NT2/D1 (cell line): ENCODE measurements at places on chromosomes 13 and 19.

DNA sequence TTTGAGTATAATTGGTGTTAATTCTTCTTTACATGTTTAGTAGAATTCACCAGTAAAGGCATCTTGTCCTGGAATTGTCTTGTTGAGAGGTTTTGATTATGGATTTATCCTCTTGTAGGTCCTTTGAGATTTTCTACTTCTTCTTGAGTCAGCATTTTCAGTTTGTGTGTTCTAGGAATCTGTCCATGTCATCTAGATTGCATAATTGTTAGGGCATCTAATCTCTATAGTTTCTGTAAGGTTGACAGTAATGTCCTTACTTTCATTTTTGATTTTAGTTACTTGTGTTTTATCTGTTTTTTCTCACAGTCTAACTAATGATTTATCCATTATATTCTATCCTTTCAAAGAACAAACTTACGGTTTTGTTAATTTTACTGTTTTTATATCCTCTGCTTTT is 492.0 kb downstream of the FGF9 start:
- no peak for DNase-seq

GRCh38 chr19:33507021-33507956 is 14.3 kb downstream of the PEPD start:
- DNase-seq, result no peak

DNA sequence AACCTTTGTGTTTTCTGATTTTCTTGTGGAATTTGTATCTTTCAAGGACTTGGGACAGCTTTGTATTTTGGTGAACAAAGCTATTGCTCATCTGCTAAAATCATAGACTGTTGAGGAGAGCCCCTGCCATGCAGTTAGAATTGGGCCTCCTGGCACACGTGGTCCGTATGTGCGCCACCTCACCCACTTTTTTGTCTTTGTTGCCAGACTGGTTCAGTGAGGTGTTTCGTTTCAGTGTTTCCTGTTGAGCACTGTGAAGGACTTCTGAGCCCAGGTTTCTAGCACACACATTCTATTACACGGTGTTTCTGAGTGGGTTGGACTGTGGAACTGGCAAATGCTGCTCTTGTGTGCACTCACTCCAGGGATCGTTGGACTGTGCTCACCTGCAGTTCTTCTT is 37.6 kb upstream of the RNF113B start:
- no peak for DNase-seq

DNA sequence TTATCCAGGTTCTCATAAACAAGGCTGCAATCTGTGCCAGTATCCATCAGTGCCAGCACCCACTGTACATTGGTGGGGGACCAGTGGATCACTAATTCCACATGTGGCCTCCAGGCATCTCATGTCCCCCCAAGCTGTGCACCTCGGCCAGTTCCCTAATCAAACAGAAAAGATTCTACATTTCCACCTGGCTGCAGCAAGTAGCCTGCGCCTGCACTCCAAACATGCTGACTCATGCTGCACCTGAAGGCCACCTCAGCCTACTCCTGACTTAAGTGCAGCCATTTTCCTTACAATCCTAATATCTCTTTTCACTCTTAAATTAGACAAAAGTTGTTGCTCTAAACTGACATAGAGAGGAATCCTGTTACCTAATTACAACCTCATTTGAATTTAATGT is 729.4 kb upstream of the MIR17HG start:
- no peak for DNase-seq

DNA sequence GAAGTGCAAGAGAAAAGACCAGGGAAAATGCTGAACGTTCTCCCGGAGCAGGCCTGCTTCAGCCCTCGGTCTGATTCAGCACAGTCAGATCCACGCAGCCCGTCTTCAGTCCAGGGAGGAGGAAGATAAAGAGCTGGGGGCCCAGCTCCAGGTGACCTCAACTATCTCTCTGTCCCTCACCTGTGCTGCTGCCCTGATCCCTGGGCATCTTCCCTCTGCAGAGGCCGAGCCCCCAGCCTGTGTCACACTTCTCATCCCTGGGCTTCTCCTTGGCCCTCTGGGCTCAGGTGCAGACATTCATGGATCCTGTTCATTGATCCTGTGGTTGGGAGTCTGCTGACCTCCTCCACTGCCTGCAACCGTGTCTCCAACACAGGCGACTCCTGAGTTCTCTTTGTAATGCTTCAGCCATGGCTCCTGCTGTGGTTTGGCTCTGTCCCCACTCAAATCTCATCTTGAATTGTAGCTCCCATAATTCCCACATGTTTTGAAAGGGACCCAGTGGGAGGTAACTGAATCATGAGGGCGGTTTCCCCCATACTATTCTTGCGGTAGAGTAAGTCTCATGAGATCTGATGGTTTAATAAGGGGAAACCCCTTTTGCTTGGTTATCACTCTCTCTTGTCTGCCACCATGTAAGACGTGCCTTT is 27.9 kb downstream of the COL4A2 start:
- no peak for DNase-seq

GRCh38 chr13:22690756-22691155 is 490.0 kb upstream of the SGCG start:
- no peak for DNase-seq

GRCh38 chr13:93727211-93728141 is 500.9 kb downstream of the GPC6 start:
- DNase-seq, result no peak

- DNase-seq, result no peak
Measured at GRCh38 chr13:26760832-26761582, 421 bp upstream of the GPR12 start.
